ENCODE measurements at places on chromosomes 6 and 20. TPM values are rescaled to one million over a fixed set of nuclear protein-coding genes. Genes with fewer than 3 reads are reported as not detected.

GRCh38 chr6:11189865-11190624 lies 42.4 kb downstream of the NEDD9 start:
- peaks cover 12% of the 10 kb centered on the region for H3K36me3 ChIP-seq
- H3K4me1 ChIP-seq: no peaks in the 10 kb centered on the region
- H3K27ac ChIP-seq: no peak overlapping the region
- H3K27me3 ChIP-seq: no peaks in the 10 kb centered on the region
- H3K4me3 ChIP-seq: no peak overlapping the region

DNA sequence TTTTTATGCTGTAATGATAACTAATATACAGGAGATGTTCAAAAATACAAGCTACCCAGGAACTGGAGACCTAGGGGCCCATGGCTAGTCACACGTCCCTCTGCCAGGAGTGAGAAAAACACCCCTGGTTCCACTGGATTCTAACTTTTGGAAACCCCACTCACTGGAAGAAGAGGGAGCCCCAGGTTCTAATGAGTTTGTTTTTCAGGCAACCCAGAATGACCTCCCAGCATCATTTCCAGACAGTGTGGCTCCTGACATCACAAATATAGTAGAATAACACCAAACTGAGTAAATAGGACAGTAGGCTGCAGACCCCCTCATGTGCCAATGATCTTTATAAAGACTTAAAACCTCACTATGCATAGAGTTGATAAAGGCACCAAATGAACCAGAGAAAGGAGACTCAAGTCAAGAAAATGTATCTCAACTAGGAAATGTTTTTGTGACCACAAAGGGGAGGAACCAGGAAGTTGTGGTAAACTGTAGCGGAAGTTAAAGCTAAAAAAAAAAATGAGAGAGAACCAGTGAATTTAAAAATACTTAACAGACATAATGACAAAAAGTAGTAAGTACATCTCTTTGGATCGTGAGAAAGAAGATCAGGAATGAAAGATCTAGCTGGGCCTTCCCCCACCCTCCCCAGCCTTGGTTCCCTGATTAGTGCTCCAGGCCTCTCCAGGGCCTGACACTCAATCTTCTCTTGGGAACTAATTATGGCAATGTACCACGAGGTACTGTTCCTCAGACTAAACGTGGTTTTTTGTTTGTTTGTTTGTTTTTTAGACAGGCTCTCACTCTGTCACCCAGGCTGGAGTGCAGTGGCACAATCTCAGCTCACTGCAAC lies 19.8 kb downstream of the HLA-E start:
- peaks cover 15% of the 10 kb centered on the region for H3K4me1 ChIP-seq
- no peak overlapping the region for H3K4me3 ChIP-seq
- DNase-seq: no peak

DNA sequence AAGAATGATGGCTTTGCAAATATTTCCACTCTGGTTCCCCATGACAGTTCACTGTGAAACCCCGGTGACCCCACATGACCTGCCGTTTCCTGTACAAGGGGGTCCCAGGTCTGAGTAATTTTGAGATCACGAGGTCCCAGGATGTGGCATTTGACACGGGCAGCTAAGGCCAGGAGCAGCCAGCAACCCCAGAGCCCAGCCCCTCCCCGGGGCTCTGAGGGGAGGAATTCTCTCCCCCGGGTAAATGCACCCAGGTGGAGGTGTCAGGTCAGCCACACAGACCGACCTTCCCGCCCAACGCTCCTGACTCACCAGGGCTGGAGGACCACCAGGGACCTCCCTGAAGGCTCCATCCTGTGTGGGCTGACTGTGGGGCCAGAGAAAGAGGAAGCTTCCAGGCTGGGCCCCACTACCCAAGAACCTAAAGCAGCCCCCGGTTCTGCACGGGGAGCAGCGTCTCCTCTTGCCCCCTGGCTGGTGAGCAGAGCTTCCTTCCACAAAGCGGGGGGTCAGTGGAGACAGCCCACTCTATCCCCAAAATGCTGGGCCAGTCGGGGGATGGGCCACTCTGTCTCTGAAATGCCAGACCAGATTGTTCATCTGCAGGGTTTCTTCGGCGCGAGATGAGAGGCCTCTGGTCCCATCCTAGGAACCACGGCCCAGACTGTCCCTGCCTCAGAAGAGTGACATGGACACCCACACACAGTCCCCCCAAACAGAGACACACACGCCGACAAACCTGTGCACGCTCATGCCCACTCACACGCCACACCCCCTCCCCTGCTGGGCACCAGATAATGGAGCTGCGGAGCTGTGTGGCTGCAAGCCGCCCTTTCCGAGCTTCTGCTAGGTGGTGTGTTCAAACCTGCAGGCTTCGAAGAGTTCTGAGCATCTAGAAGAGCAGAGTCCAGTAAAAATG lies 23.4 kb upstream of the SLCO4A1 start:
- H3K27me3 ChIP-seq: peaks cover 28% of the 10 kb centered on the region
- no peak overlapping the region for H3K27ac ChIP-seq
- H3K36me3 ChIP-seq: no peaks in the 10 kb centered on the region
- H3K4me1 ChIP-seq: peaks cover 36% of the 10 kb centered on the region

DNA sequence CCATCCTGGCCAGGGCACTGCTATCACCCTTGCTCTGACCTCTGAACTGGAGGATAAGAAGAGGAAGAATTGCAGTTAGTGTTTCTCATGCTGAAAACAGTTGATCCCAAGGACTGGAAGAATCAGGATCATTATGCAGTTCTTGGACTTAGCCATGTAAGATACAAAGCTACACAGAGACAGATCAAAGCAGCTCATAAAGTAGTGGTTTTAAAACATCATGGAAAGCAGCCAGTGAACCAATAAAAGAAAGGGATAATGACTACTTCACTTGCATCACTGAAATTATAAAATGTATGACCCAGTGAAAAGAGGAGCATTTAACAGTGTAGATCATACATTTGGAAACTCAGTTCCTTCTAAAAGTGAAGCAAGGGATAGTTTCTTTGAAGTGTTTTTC lies 47.7 kb downstream of the DNAH8 start:
- H3K27ac ChIP-seq: no peak overlapping the region
- no peaks in the 10 kb centered on the region for H3K4me1 ChIP-seq
- no peak overlapping the region for H3K4me3 ChIP-seq
- DNase-seq: no peak

GRCh38 chr20:7627734-7628663 lies 312.3 kb downstream of the HAO1 start:
- H3K27me3 ChIP-seq: no peaks in the 10 kb centered on the region
- no peak overlapping the region for H3K27ac ChIP-seq
- H3K4me1 ChIP-seq: no peaks in the 10 kb centered on the region
- DNase-seq: no peak
- H3K4me3 ChIP-seq: no peak overlapping the region
- H3K36me3 ChIP-seq: no peaks in the 10 kb centered on the region

GRCh38 chr20:31675828-31676608 lies 38.3 kb downstream of the COX4I2 start:
- H3K4me1 ChIP-seq: peaks cover 99% of the 10 kb centered on the region
- no peak overlapping the region for H3K4me3 ChIP-seq
- H3K27me3 ChIP-seq: no peaks in the 10 kb centered on the region

- no peaks in the 10 kb centered on the region for H3K27me3 ChIP-seq
- no peak for DNase-seq
- H3K4me1 ChIP-seq: peaks cover 61% of the 10 kb centered on the region
- peak overlapping the region; percentile 100 for H3K27ac ChIP-seq
- H3K4me3 ChIP-seq: peak overlapping the region; percentile 83
- no peaks in the 10 kb centered on the region for H3K36me3 ChIP-seq
Observed at GRCh38 chr6:111481836-111482187, 1.2 kb downstream of the REV3L start.

DNA sequence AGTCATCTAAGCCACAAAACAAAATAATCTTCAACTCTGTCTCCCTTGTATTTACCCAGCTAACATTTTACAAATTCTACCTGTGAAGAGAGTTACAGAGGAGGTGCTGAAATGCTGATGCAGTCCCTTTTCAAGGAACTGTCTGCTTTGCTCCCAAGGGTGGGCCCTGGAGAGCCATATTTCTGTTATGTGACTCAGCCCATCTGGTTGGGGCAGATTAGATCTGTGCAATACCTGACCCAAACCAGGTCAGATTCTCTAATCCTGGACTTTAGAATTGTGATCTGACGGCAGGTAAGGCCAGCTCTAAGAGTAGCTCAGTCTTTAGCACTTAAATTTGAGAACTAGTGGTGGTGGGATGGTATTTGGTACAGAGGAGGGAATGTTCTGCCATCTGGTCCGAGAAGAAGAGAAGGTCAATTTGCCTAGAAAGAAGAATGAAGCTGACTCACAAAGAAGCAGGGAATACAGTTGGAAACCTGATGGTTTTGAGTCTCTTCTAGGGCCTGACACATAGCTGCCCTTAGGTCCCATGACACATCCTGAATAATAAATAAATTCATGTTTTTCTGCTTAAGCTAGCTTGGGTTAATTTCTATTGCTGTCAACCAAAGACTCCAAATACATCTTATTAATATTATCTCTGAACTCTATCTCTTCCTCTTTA lies 8.1 kb downstream of the ZNF311 start:
- no peak overlapping the region for H3K27ac ChIP-seq
- H3K4me3 ChIP-seq: no peak overlapping the region
- DNase-seq: no peak
- H3K4me1 ChIP-seq: no peaks in the 10 kb centered on the region

GRCh38 chr6:32173051-32173727 lies 2.7 kb downstream of the AGPAT1 start:
- H3K27ac ChIP-seq: peak overlapping the region; percentile 36
- H3K27me3 ChIP-seq: no peaks in the 10 kb centered on the region
- no peaks in the 10 kb centered on the region for H3K4me1 ChIP-seq

- DNase-seq: no peak
- H3K36me3 ChIP-seq: no peaks in the 10 kb centered on the region
- peaks cover 7% of the 10 kb centered on the region for H3K27me3 ChIP-seq
- no peak overlapping the region for H3K4me3 ChIP-seq
- H3K4me1 ChIP-seq: no peaks in the 10 kb centered on the region
Observed at GRCh38 chr6:99822741-99823512, 171.1 kb downstream of the MCHR2 start.

GRCh38 chr6:90144928-90145555 lies 151.6 kb downstream of the BACH2 start:
- peaks cover 15% of the 10 kb centered on the region for H3K4me1 ChIP-seq
- no peak for DNase-seq
- no peaks in the 10 kb centered on the region for H3K36me3 ChIP-seq
- no peak overlapping the region for H3K4me3 ChIP-seq
- H3K27me3 ChIP-seq: no peaks in the 10 kb centered on the region

GRCh38 chr6:24974182-24975171 lies 38.7 kb upstream of the RIPOR2 start:
- H3K27ac ChIP-seq: no peak overlapping the region
- H3K4me1 ChIP-seq: no peaks in the 10 kb centered on the region
- no peak overlapping the region for H3K4me3 ChIP-seq
- no peaks in the 10 kb centered on the region for H3K27me3 ChIP-seq

GRCh38 chr6:1745814-1746213 lies 136.1 kb downstream of the FOXC1 start:
- no peaks in the 10 kb centered on the region for H3K27me3 ChIP-seq
- no peaks in the 10 kb centered on the region for H3K4me1 ChIP-seq
- no peak overlapping the region for H3K4me3 ChIP-seq
- no peak overlapping the region for H3K27ac ChIP-seq

DNA sequence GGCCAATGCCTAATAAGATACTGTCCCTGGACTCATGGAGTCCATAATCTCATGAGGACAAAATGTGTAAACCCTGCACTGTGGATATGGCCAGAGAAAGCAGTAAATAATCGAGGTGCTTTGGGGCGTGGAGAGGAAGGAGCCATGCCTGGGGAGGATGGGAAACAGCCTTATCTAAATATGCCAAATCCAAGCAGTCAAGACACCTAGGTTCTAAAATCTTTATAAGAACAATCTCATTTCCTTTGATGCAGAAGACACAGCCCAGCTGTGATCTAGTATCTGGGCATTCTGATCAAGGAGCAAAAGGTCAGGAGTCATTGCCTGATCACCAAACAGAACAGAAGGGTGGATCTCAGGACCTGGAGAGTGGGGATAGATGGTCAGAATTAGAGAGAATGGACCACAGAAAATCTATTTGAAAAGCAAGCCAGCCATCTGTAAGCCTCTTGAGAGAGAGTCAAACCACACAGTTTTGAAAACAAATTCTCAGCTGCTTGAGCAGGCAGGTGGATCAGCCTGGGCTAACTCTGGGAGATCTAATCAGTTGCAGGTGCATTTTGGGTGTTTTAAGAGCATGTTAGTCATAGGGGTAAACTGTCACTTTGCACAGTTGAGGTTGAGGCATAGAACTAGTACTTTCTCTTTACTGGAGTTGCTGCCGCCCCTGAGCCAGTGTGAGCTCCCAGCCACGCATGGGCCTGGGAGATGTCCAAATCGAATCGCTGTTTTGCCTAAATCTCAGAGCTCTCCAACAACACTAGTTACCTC lies 130.8 kb upstream of the TNFAIP3 start:
- H3K36me3 ChIP-seq: no peaks in the 10 kb centered on the region
- H3K27ac ChIP-seq: no peak overlapping the region
- H3K4me1 ChIP-seq: no peaks in the 10 kb centered on the region
- H3K27me3 ChIP-seq: no peaks in the 10 kb centered on the region

DNA sequence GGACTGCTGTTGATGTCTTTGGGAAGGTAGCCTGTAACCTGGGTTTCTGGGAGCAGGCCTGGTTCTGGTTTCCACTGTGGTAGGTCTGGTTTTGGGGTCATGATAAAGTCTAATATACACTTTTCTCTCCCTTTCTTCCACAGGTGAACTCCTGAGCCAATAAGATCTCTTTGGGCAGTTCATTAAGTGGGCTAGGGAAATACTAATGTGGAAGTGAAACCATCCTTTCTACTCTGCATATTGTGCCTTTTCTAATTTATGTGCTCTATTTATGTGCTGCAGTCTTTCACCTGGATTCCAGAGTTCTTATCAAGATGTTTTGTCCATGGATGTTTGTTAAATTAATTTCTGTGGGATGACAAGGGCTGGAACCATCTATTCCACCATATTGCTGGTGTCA lies 165.7 kb upstream of the PTPRK start:
- DNase-seq: no peak
- H3K4me1 ChIP-seq: no peaks in the 10 kb centered on the region
- H3K27ac ChIP-seq: no peak overlapping the region
- H3K36me3 ChIP-seq: no peaks in the 10 kb centered on the region
- no peak overlapping the region for H3K4me3 ChIP-seq

GRCh38 chr20:50534567-50534966 lies 24.4 kb downstream of the PTPN1 start:
- no peaks in the 10 kb centered on the region for H3K4me1 ChIP-seq
- H3K27me3 ChIP-seq: no peaks in the 10 kb centered on the region
- H3K27ac ChIP-seq: peak overlapping the region; percentile 29
- no peak overlapping the region for H3K4me3 ChIP-seq
- no peak for DNase-seq

DNA sequence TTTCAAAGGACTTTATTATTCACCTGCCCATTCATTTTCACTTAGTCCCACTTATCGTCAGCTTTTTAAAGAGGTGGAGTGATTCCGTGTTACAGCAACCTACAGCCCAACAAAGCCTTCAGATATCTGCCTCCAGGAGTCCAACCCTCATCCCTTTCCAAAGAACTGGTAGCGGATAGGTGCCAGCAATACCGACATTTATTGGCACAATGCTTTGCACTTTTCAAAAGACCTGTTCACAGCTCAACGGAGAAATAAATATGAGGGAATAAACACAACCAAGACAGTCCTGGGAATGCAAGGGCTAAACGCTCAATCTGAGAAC lies 819 bp upstream of the MTRF1L start:
- no peaks in the 10 kb centered on the region for H3K36me3 ChIP-seq
- H3K4me1 ChIP-seq: peaks cover 16% of the 10 kb centered on the region
- peak overlapping the region; percentile 72 for H3K4me3 ChIP-seq
- no peaks in the 10 kb centered on the region for H3K27me3 ChIP-seq

Gene IL22RA2
- total RNA-seq: not detected

Gene ZSCAN31
- total RNA-seq: 7.9 TPM

Gene SMLR1
- total RNA-seq: not detected

Gene GSTA3
- total RNA-seq: not detected

Gene MCCD1
- total RNA-seq: not detected

Gene PLCB4
- total RNA-seq: 52.9 TPM

Gene PAK1IP1
- 13.4 TPM for total RNA-seq

All from tibial nerve (tissue), 4 donors.